ENCODE measurements at places on chromosomes 4 and X.
A peak's percentile ranks its signal among the peaks of the same experiment; 100 is the strongest.

DNA sequence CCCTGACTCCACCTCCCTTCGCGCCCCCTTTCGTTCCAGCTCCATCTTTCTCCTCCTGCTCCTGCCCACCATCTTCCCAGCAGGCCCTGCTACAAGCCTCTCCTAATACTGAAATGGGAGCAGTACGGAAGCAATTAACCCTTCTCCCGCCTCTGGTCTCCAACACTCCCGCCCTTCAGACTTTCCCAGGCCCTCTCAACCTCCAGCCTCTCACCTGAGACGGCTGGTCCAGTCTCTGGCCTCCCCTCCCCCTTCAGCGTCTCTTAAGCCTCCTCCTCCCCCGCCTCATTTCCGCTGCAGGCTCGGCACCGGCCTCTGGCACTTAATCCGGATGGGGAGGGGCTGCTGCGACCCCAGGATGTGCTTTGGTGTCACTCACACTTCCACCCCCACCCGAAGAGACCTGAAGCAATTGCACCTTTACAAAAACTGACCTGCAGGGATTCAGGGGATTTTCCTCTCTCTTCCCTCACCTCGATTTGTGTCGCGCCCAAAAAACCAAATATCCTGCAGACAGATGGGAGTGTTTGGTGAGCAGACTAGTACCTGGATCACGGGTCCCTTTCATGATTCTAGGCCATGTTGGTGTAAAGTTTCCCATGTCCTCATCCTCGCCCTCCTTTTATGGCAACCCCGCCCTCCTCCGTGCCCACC lies 657 bp downstream of the TCEAL8 start:
- DNase-seq = no peak

DNA sequence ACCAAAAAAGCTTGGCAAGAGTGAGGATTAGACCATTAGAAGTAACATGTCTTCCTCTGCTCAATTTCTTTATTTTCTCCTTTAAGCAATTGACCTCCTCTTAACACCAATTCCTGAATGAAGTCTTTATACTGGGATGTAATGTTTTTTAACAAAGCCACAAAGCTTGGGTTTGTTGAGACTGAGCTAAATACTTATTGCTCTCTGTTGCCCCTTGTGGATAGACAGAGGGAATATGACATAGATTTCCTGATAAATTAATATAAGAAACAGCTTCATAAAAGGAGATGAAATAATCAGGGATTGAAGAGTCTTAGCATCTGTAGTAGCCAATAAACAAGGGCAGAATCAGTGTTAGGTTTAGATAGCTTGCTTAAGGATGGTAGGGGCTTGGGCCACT lies 57.6 kb downstream of the CCDC160 start:
- no peak for DNase-seq

GRCh38 chr4:125827696-125828052 lies 512.9 kb downstream of the FAT4 start:
- DNase-seq = no peak

DNA sequence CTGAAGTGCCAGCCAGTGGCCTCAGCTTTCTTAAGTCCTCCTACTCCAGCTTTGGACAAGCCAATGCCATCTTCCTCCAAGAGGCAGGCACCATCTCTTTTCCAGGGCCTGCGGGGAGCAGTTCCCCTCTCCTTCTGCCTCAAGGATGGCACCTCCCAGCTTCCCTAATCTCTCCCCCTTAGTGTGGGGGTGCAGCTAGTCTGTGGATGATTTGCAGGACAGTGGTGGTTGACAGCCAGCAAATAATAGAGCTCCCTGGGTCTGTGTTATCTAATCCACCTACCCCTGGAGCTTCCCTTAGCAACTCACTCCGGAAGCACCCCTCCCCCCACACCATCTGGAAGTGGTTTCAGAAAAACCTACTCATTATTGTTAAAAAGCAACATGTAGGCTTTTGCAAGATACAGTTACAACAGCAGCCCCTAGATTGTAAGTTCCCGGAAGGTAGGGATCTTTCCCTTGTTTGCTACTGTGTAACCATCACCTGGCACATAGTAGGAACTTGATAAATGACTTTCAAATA lies 247.1 kb downstream of the BCOR start:
- no peak for DNase-seq

DNA sequence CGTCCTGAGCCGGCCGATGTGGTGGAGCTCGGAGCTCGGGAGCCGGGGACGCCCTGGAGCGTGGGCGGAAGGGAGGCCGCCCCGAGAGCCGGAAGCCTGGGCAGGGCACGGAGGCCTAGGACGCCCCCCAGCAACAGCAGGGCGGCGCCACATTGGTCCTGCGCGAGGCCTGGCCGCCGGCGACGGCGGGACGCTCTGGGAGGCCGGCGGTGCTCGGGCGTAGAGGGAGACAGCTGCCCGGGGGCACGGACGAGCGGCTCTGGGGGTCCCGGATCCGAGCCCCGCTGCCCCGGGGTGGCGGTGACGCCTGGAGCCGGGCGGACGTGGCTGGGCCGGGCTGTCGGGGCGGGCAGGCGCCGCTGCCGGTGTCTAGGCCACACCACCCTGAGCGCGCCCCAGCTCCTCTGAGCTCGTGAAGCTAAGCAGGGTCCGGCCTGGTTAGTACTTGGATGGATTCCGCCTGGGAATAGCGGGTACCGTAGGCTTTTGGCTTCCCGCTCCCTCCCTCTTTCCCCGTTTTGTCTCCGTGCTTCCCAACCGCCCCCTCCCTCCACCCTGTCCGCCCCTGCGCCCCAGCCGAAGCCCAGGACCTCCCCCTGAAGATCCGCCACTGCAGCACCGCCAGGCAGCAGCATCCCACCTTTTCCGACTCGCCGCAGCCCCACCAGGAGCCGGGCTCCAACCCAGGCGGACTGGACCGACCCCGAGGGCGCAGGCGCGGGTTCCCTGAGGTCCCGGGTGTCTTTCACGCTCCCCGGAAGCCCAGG lies 12.1 kb downstream of the FRG2 start:
- peak; percentile 51 for DNase-seq

DNA sequence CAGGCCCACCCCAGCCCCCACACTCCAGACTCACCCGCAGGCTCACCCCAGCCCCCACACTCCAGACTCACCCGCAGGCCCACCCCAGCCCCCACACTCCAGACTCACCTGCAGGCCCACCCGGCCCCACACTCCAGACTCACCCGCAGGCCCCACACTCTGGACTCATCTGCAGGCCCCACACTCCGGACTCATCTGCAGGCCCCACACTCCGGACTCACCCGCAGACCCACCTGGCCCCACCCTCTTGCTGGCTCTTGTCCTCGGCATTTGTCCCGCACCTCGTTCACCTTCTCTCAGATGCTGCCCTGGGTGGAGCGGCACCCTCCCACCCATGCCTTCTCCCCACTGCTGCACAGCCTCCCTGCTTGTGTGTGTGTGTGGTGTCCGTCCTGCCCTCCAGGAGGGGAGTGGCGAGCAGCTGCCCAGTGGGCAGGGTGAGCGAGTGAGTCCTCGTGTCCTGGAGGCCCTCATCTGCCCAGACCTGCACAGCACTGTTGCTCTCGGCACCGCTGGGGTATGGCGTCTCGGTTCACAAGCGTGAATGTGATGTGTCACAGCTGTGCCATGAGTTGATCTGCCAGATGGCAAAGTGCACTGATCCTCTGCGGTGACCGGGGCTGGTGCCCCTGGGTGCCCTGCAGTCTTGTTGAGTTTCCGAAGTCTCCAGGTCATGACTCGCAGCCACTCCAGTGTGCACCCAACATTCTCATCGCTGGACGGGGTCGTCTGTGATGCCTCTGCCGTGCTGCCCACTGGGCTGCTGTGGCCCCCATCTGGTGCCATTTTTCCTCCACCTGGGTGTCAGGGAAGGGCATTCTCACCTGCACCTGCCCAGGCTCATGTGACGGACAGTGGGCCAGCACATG lies 27.7 kb downstream of the MAEA start:
- DNase-seq = no peak

DNA sequence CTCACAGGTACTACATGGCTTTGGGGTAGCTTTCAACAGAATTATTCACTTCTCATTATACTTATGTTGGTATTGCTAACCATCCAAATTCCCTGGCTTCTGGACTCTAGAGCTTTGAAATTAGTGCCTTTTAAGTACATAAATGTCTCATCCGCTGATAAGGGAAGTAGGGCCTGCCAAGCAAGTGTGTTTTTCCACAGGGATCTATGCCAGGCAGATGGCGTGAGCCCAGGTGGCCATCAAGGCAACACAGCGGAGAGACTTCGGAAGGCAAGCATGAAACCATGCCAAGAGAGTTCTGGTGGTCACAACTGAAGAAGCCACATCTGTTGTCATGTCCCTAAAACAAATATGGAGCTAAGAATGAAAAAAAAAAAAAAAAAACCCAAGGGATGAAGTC lies 503.1 kb upstream of the LCORL start:
- DNase-seq = no peak

DNA sequence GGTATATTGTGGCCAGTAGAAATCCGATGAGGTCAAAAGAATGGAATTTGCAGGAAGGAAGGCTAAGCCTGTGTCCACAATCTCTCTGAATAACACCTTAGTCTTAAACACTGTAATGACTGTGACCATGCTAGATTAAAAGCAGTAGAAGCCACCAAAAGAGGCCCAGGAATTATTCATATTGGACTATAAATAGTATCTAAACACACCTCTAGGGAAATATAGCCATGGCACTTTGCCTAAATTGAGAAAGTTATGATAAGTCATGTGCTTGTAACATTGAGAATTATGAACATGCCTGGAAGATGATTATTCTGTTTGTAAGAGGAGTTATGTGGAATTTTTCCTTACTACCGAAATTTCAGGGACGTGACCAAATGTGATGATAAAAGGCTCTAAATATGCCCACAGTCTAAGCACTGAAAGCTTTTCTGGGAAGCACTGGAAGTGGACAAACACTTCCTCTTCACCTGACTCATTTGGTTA lies 298.5 kb downstream of the KCTD8 start:
- no peak for DNase-seq

DNA sequence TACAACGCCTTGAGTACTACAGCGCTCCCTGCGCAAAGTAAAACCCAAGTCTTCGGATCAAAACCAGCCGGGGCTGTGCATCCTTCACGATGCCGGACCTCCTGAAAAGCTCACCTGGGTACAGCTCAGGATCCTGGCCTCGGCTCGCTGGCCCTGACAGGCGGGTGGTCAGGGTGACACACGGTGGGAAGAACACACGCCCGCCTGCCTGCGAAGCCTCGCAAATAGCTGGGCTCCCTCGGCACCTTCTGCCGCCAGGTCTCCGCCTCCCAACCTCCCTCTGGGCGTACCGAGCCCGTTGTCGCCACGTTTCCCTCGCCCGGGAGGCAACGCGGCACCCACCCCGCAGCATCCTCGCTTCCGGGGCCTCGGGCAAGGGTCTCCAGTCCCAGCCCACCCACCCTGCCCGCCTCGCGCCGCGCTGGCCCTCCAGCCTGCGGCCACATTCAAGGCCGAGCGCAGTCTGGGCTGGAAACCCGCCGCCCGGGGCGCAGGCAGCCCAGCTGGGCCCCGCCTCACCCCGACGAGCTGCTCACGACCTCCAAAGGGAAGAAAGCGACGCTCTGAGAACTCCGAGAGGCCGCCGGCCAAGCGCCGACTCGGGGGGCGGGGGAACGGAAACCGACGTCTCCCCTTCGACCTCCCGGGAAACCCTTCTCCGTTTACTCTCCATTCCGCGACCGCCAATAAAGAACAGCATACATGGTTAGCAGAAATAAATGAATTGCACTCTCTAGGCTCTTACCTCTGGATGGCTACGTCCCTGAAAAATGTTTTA lies 511 bp downstream of the PPM1K start:
- peak; percentile 50 for DNase-seq

GRCh38 chr4:108861334-108861733 lies 98.5 kb upstream of the ETNPPL start:
- no peak for DNase-seq

GRCh38 chr4:99234331-99235010 lies 15.4 kb upstream of the ADH6 start:
- DNase-seq = no peak

- DNase-seq = peak; percentile 58
Observed at GRCh38 chr4:164779811-164780216, 25.9 kb downstream of the SMIM31 start.

DNA sequence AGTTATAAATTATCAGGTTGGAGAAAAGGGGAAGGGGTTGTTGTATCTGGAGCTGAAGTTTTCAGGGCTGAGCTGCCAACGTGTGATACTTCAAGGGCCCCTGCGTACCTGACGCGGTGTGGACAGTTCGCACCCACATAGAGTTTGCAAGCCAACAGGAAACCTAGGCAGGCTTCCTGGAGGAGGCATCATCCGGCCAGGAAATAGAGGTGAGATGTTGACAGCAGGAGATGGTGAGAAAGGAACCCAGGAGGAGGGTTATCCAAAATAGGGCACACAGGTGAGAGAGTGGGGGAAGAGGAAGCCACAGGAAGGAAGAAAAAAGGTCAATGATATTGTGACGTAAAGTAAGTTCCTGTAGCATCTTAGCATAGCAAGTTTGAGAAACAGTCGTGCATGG lies 127.2 kb downstream of the DHRSX start:
- no peak for DNase-seq

DNA sequence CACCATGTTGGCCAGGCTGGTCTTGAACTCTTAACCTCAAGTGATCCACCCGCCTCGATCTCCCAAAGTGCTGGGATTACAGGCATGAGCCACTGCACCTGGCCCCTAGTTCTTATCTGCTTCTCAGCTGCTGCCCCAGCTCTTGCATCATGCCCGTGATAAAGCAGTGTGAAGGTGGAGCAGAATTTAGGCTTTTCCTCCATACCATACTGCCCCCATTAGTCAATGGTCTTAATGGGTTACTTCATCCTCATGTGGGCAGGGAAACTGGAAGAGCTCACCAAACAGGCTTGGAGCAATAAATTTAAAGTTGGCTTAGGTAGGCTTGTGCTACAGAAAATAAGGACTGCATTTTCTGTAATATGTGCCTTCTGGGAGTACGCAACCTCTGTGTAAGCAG lies 636.9 kb upstream of the BOD1L1 start:
- no peak for DNase-seq

- DNase-seq = no peak
Observed at GRCh38 chr4:34826660-34827059, 1417.7 kb downstream of the ARAP2 start.

GRCh38 chr4:57320849-57321248 lies 210.7 kb upstream of the IGFBP7 start:
- no peak for DNase-seq

- no peak for DNase-seq
Observed at GRCh38 chr4:94669672-94670664, 87.8 kb upstream of the BMPR1B start.

- DNase-seq = no peak
Observed at GRCh38 chr4:38106886-38107514, 146.8 kb downstream of the PTTG2 start.

GRCh38 chrX:150768580-150769190 lies 75.5 kb downstream of the MTMR1 start:
- DNase-seq = no peak

DNA sequence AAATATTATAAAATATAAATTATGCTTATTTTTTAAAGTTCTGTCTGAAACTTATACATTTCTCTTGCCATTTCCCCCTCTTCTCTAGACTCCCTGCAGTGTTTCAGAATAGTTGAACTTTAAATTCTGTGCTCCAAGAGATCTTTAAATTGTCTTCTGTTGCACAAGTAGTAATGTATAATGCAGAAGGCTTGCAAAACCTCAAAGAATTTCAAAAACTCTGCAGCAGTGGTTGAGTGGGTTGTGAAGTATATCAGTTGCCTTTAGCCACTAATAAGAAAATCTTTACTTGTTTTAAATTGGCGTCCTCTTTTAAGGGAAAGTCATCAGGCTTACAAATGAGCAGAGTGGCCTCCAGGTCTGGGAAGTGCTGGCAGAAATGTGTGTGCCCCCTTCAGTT lies 1153.3 kb upstream of the PABPC4L start:
- no peak for DNase-seq

Data from GM13977 (cell line).